ENCODE measurements at places on chromosomes 16 and 17. TPM values are rescaled to one million over a fixed set of nuclear protein-coding genes. Genes with fewer than 3 reads are reported as not detected.

G6PC1 gene
- not detected for total RNA-seq

RRAD gene
- total RNA-seq, result 0.58 TPM

C17orf67 gene
- 1.3 TPM for total RNA-seq

CPNE7 gene
- total RNA-seq, result 11.6 TPM

NRN1L gene
- 0.47 TPM for total RNA-seq

NLK gene
- 11.4 TPM for total RNA-seq

CDH1 gene
- not detected for total RNA-seq

CD7 gene
- 4.0 TPM for total RNA-seq

RPL23 gene
- total RNA-seq, result 2,508 TPM

KRT15 gene
- total RNA-seq, result not detected

DNAJA3 gene
- total RNA-seq, result 32.7 TPM

MEIOC gene
- total RNA-seq, result not detected

C17orf50 gene
- not detected for total RNA-seq

DNAH9 gene
- total RNA-seq, result not detected

P2RX1 gene
- 0.35 TPM for total RNA-seq

FBXW10B gene
- not detected for total RNA-seq

SEZ6L2 gene
- 30.0 TPM for total RNA-seq

ALDOA gene
- total RNA-seq, result 1,291 TPM

SPECC1 gene
- 9.5 TPM for total RNA-seq

SLFN12L gene
- not detected for total RNA-seq

PLEKHG4 gene
- 8.6 TPM for total RNA-seq

MT1A gene
- total RNA-seq, result 7.5 TPM

CFAP97D1 gene
- not detected for total RNA-seq

TAC4 gene
- not detected for total RNA-seq

HSD11B2 gene
- 0.34 TPM for total RNA-seq

PRDM7 gene
- total RNA-seq, result not detected

SDK2 gene
- 0.93 TPM for total RNA-seq

LUC7L gene
- total RNA-seq, result 44.8 TPM

TBX6 gene
- total RNA-seq, result not detected

FOXF1 gene
- total RNA-seq, result 1.1 TPM

Measured in pericardium fibroblast (primary cell).